Motor neuron (in vitro differentiated cells): ENCODE measurements at places on chromosomes 1 and 21.

GRCh38 chr1:111274653-111275052, 16.0 kb upstream of the CHIA start:
- no peak for ATAC-seq

DNA sequence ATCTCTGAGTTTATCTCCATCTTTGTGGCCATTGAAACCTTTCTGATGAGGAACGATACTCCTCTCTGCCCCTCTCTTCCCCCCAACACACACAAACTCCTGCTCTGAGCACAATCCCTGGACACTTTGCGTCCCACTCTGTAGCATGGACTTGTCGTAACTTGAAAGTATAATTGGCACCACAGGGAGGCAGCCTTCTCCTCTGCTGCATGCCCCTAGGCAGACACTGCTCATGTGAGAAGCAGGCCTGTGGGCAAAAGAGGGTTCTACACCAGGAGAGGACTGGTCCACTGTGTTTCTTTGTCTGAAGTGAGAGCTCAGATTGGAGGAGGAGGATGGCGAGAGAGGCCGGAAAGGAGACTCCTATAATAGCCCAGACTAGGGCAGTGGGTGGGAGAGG, 3.8 kb upstream of the PARS2 start:
- no peak for ATAC-seq

- ATAC-seq, result no peak
Observed at GRCh38 chr1:241217516-241217915, 139.5 kb downstream of the RGS7 start.

GRCh38 chr21:32604464-32604863, 7.7 kb downstream of the CFAP298 start:
- no peak for ATAC-seq

GRCh38 chr1:216711712-216712111, 11.5 kb downstream of the ESRRG start:
- ATAC-seq, result no peak
